ENCODE measurements at places on chromosomes 6 and 20.

DNA sequence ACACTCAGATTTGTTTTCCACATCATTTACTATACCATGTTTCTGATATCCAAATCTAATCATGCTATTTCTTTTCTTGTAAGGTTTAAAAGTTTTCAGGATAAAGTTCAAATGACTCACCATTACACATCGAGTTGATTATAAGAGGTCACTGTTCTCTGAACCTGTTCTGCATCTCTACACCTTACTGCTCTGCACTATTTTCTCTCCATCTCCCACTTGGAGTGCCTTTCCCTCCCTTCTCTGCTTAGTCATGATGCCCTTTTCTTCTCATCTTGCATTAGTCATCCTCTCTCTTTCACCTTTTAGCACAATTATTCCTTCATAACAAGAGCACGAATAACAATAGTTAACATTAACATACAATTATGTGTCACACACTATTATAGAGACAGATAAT is 37.5 kb upstream of the FUT9 start:
- no peak for DNase-seq

DNA sequence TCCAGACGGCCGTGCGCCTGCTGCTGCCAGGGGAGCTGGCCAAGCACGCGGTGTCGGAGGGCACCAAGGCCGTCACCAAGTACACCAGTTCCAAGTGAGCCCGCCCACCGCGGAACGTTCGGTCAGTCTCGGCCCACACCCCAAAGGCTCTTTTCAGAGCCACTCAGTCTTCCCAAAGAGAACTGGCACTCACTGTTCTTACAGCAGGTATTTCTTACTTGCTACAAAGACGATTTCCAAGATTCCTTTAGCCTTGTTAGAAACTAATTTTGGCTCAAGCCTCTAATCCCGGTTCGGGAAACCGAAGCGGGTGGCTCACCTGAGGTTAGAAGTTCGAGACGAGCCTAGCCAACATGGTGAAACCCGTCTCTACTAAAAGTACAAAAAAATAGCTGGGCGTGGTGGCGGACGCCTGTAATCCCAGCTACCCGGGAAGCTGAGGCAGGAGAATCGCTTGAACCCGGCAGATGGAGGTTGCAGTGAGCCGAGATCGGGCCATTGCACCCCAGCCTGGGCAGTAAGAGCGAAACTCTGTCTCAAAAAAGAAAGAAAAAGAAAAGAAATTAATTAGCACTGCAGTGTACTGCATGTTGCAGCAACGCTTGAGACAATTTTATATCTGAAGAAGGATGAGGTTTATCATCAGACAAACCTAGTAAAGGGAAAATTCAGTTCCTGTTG is 73.1 kb downstream of the OR2B2 start:
- no peak for DNase-seq

DNA sequence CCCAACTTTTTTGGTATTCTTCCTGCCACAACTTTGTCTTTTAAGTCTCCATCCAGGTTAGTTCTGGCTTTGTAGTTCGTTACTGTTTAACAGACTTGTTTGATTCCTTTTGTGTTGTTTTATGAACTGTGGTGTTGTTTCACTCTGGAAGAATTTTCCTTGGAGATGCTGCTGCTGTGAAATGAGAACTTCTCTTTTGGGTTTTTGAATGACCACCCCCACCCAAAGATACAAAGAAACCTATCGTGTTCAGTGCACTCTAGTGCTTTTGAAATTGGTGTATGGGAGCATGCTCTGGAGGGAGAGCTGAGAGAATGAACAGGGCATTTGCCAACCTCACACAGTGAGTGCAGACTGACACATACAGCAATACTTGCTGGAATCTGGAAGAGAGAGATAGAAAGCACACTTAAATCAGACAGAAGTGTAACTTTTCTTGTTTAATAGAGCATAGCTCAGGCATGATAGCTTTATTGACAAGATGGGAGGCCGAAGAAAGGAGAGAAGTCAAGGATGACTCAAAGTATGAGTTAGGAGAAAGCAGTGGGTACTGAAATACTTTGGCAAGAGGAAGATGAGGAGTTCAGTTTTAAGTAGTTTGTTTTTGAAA is 293.1 kb downstream of the SOX4 start:
- no peak for DNase-seq

DNA sequence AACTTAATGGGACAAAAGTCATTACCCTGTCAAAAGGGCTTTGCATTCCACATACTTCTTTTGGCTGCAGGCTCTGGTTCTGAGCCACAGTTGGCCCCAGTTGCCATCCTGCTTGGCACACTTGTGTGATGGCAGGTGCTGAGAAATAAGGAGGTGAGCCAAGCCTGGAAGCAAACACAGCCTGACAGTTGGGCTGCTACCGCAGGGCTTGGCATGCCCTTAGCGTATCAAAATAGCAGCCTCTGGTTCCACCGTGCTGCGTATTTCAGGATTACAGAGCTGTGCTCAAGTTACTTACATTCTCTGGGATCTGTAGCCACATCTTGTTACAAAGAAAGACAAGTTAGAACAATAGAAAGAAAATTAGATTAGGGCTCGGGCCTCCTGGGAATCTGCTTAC is 11.1 kb downstream of the MTHFD1L start:
- DNase-seq: peak; percentile 71

DNA sequence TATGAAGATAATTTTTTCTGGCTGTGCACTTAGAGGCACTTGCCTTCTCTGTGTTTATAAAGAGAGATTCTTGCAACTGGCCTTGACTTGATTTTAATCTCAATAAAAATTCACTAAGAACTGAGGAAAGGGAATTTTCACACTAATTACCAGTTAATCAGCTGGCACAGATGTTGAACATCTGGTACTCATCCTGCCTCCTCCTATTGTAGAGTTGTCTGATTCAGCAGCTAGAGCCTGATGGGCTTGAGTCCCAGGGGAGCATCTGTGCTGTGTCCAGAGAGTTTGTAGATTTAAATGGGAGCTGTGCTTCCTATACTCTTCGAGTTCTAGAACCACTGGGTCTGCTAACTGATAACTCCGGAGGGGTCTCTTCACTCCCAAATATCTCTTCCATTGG is 284.4 kb upstream of the RNF24 start:
- no peak for DNase-seq

DNA sequence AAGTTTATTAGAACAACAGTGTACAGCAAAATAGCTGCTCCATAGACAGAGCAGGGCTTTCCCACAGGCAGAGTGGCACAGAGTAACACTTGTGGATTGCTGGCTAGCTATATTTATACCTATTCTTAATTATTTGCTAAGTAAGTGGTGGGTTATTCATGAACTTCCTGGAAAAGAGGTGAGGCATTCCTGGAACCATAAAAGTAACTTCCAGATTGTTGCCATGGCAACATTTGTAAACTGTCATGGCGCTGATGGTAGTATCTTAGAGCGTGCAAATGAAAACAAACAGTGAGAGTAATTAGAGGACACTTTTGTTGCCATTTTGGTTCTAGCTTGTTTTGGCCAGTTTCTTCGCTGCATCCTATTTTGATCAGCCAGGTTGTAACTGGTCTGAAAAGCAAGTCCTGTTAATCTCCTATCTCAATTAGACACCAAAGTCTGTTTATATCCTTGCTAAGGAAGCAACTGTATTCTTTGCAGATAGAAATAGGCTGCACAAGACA is 23.9 kb downstream of the DEFB114 start:
- DNase-seq: no peak

- no peak for DNase-seq
These were observed at the start of gene CYP24A1 for GRCh38 chr20:54173653-54174456. Gene CYP24A1, minus strand, starts transcription at chr20:54173986. Its CDS starts 407 bp downstream, at chr20:54173579.

DNA sequence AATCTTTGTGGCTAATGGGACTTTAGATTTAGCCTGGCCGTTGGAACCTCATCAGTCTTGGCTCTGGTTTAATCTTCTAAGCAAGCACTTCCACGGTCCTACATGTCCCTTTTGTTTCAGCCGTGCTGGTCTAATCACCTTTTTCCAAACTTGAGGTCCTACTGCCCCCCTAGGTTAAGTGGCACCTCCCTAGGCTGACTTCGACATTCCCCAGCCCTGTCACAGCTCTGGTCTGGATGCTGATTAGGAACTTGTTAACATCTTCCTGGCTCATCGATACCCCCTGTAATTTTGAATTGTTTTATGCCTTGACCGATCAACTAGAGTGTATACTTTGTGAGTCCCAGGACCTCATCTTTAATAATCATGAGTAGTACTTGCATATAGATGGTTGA is 56.6 kb downstream of the OTOR start:
- DNase-seq: no peak

- peak; percentile 89 for DNase-seq
These were observed at the start of gene CDC25B for GRCh38 chr20:3795511-3796468. Gene CDC25B, plus strand, starts transcription at chr20:3796310. Its CDS starts 222 bp downstream, at chr20:3796532.

DNA sequence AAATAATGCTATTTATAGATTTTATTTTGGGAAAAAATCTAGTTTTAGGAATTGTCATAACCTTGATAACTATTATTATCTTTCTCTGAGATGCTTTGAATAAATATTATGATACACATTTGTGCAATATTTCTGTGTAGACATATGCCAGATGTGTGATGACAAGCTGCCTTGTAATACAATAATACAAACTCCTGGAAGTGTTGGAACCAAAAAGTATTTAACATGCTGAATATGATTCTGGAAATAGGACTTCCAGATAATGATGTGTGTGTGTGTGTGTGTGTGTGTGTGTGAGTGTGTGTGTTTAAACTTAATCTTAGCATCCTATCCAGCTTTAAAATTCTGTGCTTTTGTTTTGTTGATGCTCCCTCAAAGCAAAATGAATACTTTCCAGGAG is 233.6 kb downstream of the ADGRB3 start:
- no peak for DNase-seq

- no peak for DNase-seq
These were observed 767.8 kb downstream of the TFAP2A start for GRCh38 chr6:9647071-9647445.

All from NCI-H1092 (cell line).